ENCODE measurements at places on chromosomes 3 and 15. TPM values are rescaled to one million over a fixed set of nuclear protein-coding genes. Genes with fewer than 3 reads are reported as not detected.

SRGAP3 gene
- total RNA-seq = 20.2 TPM

DNA sequence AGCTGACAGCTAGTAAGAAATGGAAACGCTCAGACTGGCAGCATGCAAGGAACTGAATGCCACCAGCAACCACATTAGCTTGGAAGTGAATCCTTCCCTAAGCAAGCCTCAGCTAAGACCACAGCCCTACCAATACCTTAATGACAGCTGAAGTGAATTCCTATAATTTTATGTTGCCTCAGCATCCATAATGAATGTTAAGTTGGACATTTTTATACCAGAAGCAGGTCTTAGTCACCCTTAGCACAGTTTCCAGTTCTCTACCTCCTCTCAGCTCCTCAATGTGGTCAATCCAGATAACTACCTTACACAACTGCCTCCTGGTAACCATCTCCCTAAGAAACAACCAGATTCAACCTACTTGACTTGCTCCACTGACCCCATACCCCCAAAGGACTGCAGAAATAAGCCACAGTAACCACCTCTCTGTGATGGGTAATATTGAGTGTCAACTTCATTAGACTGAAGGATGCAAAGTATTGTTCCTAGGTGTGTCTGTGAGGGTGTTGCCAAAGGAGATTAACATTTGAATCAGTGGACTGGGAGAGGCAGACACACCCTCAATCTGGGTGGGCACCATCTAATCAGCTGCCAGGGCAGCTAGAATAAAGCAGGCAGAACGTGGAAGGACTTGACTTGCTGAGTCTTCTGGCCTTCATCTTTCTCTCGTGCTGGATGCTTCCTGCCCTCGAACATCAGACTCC lies 33.5 kb downstream of the NEDD4 start:
- no peak for DNase-seq
- no peak overlapping the region for H3K4me3 ChIP-seq
- no peaks in the 10 kb centered on the region for H3K4me1 ChIP-seq
- H3K27me3 ChIP-seq = no peaks in the 10 kb centered on the region
- H3K27ac ChIP-seq = no peak overlapping the region

SIAH2 gene
- 34.6 TPM for total RNA-seq

FGF12 gene
- total RNA-seq = not detected

GOLGA8A gene
- total RNA-seq = 53.8 TPM

GRCh38 chr15:77546050-77546501 lies 86.6 kb downstream of the LINGO1 start:
- peaks cover 8% of the 10 kb centered on the region for H3K4me1 ChIP-seq
- H3K27me3 ChIP-seq = no peaks in the 10 kb centered on the region
- H3K36me3 ChIP-seq = no peaks in the 10 kb centered on the region
- no peak overlapping the region for H3K27ac ChIP-seq
- H3K4me3 ChIP-seq = no peak overlapping the region

- no peak overlapping the region for H3K27ac ChIP-seq
- no peaks in the 10 kb centered on the region for H3K27me3 ChIP-seq
- no peaks in the 10 kb centered on the region for H3K4me1 ChIP-seq
- H3K36me3 ChIP-seq = no peaks in the 10 kb centered on the region
- H3K4me3 ChIP-seq = no peak overlapping the region
- no peak for DNase-seq
Measured at GRCh38 chr3:18054625-18055024, 312.2 kb upstream of the TBC1D5 start.

AVEN gene
- 4.9 TPM for total RNA-seq

DNA sequence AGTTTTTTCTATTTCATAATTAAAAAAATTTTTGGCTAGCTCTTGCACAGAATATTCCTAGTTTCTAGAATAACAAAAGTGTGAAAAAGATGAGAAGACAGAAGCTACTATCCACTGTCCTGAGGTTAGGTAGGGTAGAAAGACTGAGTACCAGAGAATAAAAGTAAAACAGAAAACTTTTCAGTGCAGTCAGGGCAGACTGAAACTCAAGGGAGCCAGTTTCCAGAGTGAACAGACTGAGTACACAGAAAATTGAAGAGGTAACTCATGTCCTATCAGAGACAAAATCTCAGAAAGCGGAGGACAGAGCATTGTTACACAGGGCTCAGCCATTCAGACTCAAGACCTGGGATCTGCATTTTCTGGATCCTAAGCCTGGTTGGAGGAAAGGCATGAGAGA lies 8.8 kb upstream of the FBXO40 start:
- no peaks in the 10 kb centered on the region for H3K27me3 ChIP-seq
- H3K36me3 ChIP-seq = no peaks in the 10 kb centered on the region
- no peak overlapping the region for H3K4me3 ChIP-seq
- H3K27ac ChIP-seq = no peak overlapping the region

TGM4 gene
- total RNA-seq = not detected

FGD5 gene
- 13.8 TPM for total RNA-seq

DNA sequence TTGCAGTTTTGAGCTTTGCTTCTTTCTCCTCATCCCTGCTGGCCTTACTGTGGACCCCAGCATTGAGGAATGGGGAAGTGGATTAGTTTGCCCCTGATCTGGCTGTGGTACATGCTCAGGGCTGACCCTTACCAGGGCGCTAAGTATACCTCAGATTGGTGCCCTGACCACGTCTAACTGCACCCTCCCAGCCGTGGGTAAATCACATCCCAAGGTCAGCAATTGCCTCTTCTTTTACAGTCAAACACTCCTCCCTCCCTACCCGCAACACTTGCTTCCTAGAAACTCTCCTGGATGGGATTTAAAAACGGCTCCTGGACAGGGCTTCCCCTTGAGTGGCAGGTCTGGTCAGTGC lies 437.9 kb downstream of the NR2F2 start:
- H3K27ac ChIP-seq = no peak overlapping the region
- H3K27me3 ChIP-seq = no peaks in the 10 kb centered on the region
- no peak for DNase-seq
- H3K36me3 ChIP-seq = no peaks in the 10 kb centered on the region

HTR3E gene
- total RNA-seq = not detected

DNA sequence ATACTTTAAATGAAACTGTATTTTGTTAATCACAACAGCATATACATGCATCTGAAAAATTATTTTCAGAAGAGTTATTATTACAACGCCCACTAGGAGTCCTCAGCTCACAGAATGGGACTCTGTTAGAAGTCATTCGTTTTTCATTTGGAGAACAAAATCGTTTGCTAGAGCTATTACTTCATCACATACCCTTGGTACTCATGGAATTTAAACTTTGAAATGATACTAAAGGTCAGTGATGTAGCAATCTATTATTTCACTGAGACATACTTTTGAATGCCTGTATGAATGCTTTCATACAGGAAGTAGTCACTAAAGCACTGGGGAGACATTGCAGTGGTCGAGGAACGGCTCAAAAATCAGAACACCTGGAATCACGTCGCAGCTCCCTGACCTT lies 198.1 kb downstream of the MBNL1 start:
- no peaks in the 10 kb centered on the region for H3K4me1 ChIP-seq
- no peak overlapping the region for H3K4me3 ChIP-seq
- no peaks in the 10 kb centered on the region for H3K27me3 ChIP-seq
- H3K36me3 ChIP-seq = no peaks in the 10 kb centered on the region
